Activated CD8-positive, alpha-beta memory T cell treated with anti-CD3 and anti-CD28 coated beads for 1 hour (primary cell): ENCODE measurements at places on chromosomes 16 and 17.

- no peak for DNase-seq
Observed at GRCh38 chr16:20300312-20301097, 26.8 kb downstream of the GP2 start.

- DNase-seq: no peak
Observed at GRCh38 chr16:78660795-78661194, 561.3 kb downstream of the WWOX start.

DNA sequence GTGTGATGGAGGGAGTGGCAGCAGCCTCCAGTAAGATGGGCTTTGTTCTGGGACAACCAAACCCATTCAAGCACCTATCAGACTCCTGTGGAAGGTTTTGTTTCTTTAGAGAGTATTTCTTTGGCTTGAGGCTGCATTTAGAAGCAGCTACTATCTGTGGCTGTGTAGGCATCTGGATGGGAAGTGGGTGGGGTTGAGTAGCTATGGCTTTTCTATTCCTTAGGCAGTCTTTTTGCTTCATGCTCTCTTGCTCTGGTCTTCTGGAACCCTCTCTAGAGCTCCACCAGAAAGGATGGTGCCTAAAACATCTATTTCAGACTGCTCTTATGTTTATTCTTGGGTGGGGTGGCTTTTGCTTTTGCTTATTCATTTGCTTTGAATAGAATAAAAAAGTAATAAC lies 19.9 kb downstream of the TNRC6A start:
- DNase-seq: no peak

- DNase-seq: no peak
Observed at GRCh38 chr16:53816211-53816836, 112.4 kb downstream of the FTO start.

- DNase-seq: no peak
Observed at GRCh38 chr16:5557448-5557847, 459.9 kb upstream of the EEF2KMT start.

- no peak for DNase-seq
Observed at GRCh38 chr17:67672592-67673335, 45.0 kb upstream of the NOL11 start.

DNA sequence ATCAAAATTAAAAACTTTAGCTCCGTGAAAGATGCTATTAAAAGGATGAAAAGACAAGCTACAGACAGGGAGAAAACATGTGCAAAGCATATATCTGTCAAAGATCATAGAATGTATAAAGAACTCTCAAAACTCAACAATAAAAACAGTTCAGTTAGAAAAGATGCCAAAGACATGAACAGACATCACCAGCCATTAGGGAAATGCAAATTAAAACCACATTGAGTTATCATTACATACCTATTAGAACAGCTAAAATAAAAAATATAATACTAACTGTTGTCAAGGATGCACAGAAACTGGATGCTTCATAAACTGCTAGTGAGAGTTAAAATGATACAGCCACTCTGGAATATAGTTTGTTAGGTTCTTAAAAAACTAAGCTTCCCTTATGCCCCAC lies 58.8 kb downstream of the NFATC3 start:
- no peak for DNase-seq

- DNase-seq: no peak
Observed at GRCh38 chr17:57261084-57261461, 4.8 kb downstream of the MSI2 start.

DNA sequence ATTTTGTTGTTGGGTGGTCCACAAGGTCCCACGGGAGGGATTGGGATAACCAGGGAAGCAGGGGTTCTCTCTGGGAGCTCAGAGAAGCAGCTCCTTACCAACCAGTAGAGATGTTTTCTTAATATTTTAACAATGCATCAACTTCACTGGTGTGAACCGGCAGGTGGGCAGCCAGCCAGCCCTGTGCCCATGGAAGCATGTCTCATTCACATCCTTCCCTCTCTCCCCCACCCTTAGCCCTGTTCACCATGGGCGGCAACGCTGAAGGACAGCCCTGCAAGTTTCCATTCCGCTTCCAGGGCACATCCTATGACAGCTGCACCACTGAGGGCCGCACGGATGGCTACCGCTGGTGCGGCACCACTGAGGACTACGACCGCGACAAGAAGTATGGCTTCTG lies 9.3 kb downstream of the MMP2 start:
- DNase-seq: no peak

- DNase-seq: no peak
Observed at GRCh38 chr16:52312716-52313115, 234.2 kb downstream of the TOX3 start.

DNA sequence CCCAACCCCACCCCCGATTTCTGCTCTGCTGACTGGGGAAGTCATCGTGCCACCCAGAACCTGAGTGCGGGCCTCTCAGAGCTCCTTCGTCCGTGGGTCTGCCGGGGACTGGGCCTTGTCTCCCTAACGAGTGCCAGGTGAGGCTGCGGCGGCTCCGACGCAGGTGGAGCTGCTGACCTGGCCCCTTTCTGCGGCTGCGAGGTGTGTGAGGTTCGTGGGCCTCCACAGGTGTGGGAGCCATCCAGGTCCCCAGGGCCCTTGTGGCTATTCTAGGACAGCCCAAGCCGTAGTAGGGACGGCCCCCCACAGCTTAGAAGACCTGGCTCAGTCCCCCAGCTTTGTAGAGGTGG lies 3.0 kb downstream of the UBE2I start:
- no peak for DNase-seq

- no peak for DNase-seq
Observed at GRCh38 chr16:19687279-19687678, 30.7 kb downstream of the KNOP1 start.

- no peak for DNase-seq
Observed at GRCh38 chr17:36086791-36087190, 3.2 kb downstream of the CCL3 start.

GRCh38 chr17:31050948-31051347 lies 43.8 kb upstream of the NF1 start:
- no peak for DNase-seq

GRCh38 chr17:61543786-61544415 lies 47.1 kb downstream of the NACA2 start:
- no peak for DNase-seq

GRCh38 chr17:66970797-66971196 lies 6.3 kb downstream of the CACNG4 start:
- DNase-seq: no peak

- DNase-seq: no peak
Observed at GRCh38 chr16:77206533-77206932, 7.3 kb downstream of the SYCE1L start.

DNA sequence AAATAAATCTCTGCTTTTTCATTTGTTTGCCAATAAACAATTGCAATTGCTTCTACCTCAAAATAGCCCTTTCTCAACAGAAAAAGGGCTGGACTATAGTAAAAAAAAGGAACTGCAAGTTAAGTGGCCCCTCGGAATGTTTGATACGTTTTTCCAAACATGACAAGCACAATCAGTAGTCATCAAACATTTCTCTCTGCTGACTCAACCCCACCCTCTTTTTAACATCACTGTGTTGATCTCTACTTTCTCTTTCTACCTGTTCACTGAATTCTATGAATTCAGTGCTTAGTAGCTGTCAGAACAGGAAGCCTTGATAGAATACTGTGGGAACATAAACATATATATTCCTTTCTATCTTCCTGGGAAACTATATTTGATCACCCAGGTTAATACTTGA lies 116.5 kb upstream of the AXIN2 start:
- DNase-seq: no peak

DNA sequence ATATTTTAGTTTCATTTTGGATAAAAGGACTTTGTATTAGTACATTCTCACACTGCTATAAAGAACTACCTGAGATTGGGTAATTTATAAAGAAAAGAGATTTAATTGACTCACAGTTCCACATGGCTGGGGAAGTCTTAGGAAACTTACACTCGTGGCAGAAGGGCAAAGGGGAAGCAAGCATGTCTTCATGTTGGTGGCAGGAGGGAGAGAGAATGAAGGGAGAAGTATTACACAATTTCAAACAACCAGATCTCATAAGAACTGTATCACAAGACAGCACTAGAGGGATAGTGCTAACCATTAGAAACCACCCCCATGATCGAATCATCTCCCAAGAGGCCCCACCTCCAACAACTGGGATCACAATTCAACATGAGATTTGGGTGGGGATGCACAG lies 142.9 kb downstream of the USP31 start:
- no peak for DNase-seq

DNA sequence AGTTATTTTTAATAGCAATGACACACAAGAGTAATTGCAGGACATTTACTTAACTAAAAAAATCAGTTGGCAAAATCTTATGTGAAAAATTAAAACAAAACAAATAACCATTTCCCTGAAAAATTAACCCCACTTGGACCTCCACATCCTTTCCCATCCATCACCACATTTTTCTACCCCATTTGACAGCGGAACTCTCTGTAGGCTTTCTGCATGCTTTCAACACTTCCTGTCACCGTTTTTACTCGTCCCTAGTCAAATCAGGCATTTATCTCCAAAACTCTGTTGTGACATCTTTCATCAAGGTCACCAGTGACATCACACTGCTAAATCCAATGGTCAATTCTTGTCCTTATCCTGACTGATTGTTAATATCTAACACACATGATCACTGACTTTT lies 27.5 kb downstream of the KCNJ16 start:
- DNase-seq: no peak

DNA sequence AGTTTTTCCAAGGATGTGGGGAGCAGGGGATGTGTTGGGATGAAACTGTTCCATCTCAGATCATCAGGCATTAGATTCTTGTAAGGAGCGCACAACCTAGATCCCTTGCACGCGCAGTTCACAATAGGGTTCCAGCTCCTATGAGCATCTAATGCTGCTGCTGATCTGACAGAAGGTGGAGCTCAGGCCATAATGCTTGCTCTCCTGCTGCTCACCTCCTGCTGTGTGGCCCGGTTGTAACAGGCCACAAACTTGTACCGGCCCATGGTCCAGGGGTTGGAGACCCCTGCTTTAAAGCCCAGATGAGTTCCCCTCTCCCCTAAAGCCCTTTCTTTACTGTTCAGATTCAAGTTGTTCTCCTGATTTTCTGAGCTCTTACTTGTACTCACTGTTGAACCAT lies 44.8 kb downstream of the RNF135 start:
- DNase-seq: no peak

DNA sequence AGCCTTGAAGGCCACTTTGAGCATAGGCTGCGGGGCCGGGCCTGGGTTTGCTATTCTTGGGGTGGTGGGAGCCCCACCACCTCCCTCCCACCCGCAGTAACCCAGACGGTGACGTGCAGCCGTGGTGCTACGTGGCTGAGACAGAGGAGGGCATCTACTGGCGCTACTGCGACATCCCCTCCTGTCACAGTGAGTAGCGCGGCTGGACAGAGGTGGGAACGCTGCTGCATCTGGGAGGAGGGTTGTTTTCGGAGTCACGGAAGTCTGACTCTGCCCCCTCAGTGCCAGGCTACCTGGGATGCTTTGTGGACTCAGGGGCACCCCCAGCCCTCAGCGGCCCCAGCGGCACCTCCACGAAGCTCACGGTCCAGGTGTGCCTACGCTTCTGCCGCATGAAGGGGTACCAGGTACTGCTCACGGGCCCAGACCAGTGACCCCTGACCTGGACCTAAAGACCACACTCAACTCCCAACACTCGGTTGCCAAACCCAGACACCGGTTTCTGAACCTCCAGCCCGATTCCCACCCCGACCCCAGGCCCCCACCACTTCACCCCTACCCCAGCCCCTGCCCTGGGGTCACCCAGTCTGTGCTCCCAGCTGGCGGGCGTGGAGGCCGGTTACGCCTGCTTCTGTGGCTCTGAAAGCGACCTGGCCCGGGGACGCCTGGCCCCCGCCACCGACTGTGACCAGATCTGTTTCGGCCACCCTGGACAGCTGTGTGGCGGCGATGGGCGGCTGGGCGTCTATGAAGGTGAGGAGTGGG lies 2.1 kb downstream of the KREMEN2 start:
- no peak for DNase-seq

DNA sequence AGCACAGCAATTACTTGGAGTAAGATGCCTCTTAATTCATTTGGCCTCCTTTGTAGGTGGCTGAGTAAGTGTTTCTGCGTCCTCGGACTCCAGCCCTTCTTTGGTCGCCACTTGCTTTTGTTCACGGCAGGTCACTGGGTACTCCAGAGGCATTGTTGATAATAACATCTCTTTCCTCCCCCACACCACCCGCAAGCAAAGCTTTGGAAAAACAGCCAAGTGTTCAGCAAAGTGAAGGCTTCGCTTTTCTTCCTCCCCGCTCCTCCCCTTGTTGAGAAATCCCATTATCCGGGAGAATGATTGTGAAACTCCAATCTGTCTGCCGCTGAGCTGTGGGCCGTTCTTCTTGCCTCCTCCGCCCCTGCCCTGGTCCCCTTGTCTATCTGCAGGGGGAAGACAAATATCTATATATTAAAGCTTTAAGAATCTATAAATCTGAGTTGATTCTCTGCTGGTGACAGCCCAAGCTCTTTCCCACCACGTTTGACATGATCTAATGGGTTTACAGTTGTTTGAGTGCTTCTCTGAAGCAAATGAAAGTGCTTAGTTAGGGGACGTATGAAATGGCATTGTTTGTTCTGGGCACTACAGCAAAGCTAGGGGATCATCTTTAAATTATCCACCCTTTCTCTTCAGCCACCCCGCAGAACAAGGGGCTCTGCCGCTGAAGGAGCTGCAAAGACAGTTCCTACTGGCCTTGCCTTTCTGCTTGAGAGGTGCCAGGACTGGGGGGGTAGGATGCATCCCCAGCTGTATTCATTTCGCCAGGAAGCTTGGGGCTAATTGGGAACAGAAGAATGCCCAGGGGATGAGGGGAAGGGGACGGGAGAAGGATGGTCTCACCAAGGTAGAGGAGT lies 167.1 kb downstream of the CCDC182 start:
- DNase-seq: no peak

GRCh38 chr16:19843371-19843770 lies 41.3 kb downstream of the GPRC5B start:
- DNase-seq: no peak

DNA sequence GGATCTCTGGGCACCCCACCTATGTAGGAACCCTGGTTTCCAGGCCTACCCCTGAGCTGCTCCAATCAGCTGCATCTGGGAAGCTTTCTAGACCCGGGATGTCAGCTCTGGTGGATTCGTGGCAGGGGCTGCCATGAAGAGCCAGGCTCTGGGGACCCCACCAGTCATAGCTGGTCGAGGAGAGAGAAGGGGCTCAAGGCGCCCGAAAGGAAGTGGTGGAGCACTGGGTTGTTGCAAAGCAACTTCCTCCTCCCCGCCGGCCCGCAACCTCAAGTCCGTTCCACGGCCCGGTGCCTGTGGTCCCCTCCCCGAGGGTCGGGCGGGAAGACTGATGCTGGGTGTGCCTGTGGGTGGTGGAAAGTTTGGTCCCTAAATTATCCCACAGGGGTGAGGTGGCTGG lies 10.2 kb downstream of the TBKBP1 start:
- DNase-seq: no peak

GRCh38 chr16:87047221-87048037 lies 269.8 kb downstream of the C16orf95 start:
- no peak for DNase-seq
